D341Med (cell line): ENCODE measurements at places on chromosomes 7 and 10.

DNA sequence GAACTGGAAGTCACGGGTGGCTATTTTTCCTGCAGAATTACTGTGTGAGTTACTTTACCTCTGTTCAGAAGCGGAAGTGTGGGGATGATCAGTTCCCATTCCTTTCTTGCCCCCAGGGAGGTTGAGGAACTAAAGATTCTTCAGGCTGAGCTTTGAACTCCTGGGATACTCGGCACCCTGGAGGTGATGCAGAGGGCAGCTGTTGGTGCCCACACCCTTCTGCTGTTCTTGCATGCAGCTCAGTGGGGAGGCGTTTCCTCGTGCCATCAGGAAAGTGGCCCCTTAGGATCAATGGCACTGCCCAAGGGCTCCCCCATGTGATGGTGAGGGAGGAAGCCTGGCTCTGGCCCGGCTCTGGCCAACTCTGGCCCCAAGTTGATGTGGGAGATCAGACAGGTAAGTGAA is 44.7 kb upstream of the MXI1 start:
- DNase-seq, result no peak

DNA sequence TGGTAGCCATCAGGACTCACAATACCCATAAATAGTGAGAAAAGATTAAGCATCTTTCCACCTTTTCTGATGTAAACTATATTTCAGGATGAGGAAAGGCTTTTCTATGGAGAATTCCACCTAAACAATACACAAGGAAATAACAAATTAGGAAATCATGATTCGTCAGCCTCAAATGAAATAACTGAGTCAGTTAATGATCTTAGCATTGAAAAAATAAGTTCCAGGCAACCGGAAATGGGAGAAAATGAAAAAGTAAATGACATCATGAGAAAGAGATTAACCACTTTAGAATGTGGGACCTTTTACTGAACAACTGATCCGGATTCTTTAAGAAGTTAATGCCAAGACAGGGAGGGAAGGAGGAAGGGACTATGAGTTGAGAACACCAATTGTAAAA is 742.3 kb downstream of the TNS3 start:
- DNase-seq, result no peak

GRCh38 chr10:132382231-132382922 is 14.6 kb upstream of the PWWP2B start:
- DNase-seq, result no peak

DNA sequence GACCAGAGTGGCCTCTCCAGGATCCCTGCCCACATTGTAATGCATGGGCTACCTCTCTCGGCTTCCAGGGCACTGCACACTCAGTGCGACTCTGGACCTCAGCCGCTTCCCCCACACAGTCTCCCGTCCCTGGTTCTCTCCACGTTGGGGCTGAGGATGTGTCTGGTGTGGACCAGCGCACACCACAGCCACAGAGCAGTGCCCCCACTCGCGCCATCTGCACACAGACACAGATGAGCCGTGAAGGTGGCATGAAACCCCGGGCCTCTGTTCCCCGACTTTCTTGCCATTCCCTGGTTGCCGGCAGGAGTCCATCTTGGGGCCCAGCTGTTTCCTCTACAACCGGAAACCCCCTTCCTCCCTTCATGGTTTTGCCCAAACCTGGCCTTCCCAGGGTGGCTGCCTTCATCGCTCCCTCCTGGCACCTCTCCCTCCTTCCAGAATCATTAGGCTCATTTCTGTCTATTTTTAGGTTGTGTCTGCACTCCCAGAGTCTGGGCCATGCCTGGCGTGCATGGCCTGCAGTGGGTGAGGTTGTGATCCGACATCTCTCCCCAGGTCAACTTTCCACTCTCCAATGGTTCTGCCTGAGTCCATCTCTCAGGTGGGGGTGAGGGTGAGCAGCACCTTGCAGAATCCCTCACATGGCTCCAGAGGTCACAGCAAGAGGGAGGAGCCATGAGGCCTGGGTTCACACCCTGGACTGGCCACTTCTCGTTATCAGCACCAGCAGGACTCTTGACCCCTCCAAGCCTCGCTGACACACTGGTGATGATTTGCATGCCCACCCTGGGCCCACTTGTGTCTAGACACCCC is 10.1 kb downstream of the RASGEF1A start:
- DNase-seq, result peak; percentile 19

DNA sequence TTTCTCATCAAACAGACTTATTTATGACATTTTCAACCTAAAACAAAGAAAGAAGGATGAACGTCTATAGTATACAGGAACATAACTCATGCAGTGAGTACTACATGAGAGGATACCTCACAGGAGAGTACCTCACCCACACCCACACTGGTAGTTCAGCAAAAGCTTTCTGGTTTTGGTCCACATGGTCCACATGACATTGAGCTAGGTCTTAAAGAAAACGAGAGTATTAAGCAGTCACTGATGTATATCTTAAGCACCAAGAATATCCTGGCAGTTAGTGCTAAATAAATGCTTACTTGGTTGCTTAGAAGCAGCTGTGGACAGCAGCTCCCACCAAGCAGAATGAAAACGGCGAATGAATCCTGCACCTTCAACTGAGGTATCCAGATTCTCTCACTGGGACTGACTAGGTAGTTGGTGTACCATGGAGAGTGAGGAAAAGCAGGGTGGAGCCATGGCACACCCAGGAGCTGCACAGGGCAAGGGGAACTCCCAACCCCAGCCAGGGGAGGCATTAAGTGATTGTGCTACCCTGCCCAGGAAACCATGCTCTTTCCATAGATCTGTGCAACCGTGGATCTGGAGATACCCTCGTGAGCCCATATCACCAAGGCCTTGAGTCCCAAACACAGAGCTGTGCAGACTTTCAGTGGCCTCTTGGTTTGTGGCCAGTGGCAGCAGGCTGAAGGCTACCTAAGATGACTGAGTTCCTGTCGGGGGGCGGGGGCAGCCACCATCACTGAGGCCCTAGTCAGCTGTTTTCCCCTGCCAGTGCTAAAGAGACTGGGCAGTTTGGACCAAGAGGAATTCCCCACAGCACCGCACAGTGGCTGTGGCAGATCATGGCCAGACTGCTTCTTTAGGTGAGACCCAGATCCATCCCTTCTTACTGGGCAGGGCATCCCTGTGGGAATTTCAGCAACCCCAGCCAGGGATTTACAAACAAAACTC is 143.4 kb downstream of the SGMS1 start:
- DNase-seq, result no peak

- no peak for DNase-seq
Measured at GRCh38 chr10:52951824-52952223, 179.2 kb upstream of the MBL2 start.
